ENCODE measurements at places on chromosomes 7 and 10.

- DNase-seq: no peak
Observed at GRCh38 chr7:121020249-121020988, 31.9 kb downstream of the CPED1 start.

GRCh38 chr10:93254180-93254853 is 180.6 kb downstream of the CYP26A1 start:
- no peak for DNase-seq

GRCh38 chr7:108291791-108292440 is 161.8 kb upstream of the LAMB4 start:
- no peak for DNase-seq

DNA sequence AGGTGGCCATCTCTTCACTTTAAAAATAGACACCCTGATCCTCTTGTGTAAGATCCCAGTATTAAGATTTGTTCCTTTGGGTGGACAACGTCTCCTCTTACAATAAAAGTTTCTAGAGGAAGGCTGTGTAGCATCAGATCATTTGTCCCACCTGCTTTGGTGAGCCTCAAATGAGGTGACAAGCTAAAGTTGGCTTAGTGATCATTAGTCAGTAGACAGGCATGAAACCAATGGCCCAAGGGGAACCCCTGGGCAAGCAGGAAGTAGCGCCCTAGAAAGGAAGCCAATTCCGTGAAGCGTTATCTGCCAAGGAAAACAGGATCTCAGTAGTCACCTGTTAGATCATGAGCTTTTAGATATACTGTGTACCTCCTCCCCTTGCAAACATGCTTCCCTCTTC is 66.8 kb downstream of the PCGF5 start:
- no peak for DNase-seq

GRCh38 chr10:28678687-28679457 is 1.6 kb downstream of the BAMBI start:
- no peak for DNase-seq

GRCh38 chr10:49135575-49136313 is 1.9 kb upstream of the FAM170B start:
- no peak for DNase-seq

Measured in activated T-cell treated with anti-CD3 and anti-CD28 coated beads, Interleukin-2, amount 50 U/mL, for 1 hour (primary cell).